Eye (tissue), 1 donor: ENCODE measurements at places on chromosomes 6 and 20.

- peak; percentile 78 for DNase-seq
Measured at GRCh38 chr20:50379049-50379990, 130.9 kb upstream of the PTPN1 start.

DNA sequence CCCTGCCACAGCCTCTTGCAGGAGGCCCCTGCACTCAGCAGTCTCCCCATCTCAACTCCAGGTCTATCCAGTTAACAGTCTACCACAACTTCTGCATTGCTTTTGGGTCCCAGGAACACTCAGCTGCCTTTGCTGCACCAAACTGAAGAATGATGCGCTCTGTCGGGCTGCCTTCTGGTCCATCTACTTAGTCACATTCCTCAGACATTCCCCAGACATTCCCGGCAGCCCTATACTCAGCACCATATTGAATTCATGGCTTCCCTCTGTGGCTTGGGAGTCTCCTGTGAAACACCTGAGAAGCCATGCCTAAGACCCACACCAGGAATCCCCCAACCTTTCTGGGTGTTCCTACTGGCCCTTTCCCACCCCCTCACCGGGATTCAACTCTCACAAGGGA is 99.6 kb upstream of the COL21A1 start:
- no peak for DNase-seq

DNA sequence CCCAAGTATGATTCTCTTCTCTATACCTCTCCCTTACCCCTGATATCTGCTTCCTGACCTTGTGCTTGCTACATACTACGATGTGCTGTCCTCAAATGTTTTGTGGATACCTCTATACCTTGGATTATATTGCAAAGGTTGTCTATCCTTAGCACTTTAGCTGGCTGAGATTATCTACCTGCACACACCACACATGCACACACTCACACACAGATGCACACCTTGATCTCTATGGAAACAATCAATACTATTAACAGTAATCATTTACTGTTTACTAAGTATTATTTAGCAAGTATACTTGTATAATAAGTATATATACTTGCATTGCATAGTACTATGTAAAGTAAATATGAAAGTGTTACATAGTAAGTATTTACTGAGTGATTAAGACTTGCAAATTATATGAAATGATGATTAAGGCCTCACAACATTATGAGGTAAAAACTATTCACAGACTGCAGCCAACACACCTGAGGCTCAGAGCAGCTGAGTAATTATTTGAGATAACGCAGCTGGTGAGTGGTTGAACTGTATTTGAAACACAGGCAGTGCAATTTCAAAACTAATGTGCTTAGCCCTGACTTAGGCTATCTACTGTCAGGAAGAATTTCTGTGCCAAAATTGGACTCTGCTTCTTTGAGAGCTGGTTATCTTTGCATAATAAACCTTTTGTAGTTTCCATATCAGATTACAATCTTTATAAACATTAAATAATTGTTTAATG is 699.9 kb downstream of the FRK start:
- no peak for DNase-seq

DNA sequence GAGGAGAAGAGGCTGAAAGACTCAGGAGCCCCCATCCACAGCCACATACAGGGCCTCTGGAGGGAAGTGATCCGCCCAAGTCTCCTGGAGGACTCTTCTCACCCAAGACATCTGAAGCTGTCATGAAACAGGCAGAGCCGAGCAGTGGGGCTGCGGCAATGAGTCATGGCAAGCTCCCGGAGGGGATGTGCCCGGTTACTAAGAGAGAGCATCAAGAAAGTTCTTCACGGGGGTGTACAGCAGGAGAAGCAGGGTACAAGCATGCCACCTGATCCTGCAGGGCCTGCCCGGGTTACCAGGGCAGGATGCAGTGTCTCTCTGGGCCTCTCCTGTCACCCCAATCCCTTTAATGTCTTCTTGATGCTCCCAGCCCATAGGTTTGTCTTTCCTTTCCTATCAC is 21.1 kb downstream of the TRIM26 start:
- DNase-seq, result no peak

DNA sequence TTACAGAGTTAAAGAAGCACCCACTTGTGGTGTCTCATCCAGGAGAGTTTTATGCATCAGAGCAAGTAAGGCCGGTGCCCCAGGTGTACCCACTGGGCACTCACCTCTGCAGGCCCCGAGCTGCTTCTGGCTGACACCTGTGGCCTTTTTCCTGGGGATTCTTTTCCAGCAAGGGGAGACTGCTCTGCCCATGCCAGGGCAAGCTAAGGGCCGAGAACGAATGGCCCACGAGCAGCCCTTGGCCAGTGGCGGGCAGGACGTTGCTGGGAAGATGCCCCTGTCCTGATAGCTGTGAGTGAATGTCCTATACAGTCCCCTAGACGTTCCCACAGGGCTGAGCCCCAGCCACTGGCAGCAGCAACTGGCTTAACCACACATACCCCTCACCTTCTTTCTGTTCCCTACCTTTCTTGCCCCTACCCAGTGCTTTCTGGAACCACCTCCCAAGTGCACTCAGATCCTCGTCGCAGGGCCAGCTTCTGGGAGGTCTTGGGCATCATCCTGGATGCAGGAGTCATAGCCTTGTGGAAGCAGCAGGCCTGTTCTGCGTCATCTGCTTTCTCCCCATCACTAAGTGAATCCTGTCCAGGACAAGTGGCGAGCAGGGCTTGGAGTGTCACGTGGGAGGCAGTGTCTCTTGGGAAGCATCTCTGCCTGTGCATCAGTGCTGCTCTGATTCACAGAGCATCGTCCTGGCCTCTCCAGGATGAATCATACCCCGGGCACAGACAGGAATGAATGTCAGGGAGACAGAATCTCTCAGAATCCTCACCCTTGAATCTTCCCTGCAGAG is 32.5 kb downstream of the SYNDIG1 start:
- DNase-seq, result peak; percentile 80

DNA sequence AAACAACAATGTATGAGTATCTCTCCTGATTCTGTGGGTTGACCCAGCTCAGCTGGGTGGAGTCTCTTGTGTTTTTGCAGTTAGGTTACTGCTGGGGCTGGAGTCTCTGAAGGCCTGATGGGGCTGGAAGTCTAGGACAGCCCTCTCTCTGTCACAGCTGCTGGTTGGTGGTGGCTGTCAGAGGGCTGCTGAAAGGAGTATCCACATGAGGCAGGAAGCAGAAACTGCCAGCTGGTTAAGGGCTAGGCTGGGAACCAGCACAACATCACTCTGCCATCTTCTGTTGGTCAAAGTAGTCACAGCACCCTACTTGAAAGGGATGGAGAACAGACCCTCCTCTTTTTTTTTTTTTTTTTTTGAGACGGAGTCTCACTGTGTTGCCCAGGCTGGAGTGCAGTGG is 10.0 kb upstream of the PACSIN1 start:
- no peak for DNase-seq

DNA sequence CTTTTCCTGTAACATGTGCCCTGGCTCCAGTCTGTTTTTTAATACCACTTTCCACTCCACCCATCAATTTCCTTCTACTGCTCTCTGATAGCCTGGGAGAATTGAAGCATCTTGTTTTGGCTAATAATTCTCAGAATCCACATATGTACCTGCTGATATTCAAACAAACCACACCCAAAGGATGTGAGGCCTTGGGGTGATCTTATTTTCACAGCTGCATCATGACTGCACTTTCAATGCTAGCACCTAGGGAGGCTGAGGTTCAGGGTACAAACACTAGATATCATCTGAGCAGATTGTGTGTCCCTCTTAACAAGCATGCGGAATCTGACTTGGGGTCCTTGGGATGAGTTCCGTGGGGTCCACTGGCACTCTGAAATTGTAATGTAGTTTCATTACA is 12.7 kb downstream of the FNDC1 start:
- DNase-seq, result no peak

- no peak for DNase-seq
Measured at GRCh38 chr6:70412252-70413113, 825 bp upstream of the FAM135A start.

DNA sequence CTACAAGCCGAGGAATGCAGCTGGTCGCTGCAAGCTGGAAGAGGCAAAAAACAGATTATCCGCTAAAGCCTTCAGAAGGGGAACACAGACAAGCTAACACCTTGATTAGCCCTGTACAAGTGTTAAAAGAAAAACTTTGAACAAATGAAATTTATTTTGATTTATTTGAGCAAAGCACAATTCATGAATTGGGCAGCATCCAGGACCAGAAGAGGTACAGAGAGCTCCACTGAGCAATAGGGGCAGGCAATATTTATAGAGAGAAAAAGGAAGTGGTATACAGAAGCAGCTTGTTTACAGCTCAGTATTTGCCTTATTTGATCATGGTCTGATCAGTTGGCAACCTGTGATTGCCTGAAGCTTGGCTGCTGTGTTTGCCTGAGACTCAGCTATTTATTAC is 17.6 kb downstream of the HLA-DOB start:
- no peak for DNase-seq

- no peak for DNase-seq
Measured at GRCh38 chr6:167090171-167090570, 32.7 kb upstream of the CCR6 start.

- DNase-seq, result peak; percentile 46
Measured at GRCh38 chr6:51513891-51514747, 573.3 kb downstream of the PKHD1 start.

- DNase-seq, result no peak
Measured at GRCh38 chr6:101663100-101663499, 269.6 kb downstream of the GRIK2 start.

DNA sequence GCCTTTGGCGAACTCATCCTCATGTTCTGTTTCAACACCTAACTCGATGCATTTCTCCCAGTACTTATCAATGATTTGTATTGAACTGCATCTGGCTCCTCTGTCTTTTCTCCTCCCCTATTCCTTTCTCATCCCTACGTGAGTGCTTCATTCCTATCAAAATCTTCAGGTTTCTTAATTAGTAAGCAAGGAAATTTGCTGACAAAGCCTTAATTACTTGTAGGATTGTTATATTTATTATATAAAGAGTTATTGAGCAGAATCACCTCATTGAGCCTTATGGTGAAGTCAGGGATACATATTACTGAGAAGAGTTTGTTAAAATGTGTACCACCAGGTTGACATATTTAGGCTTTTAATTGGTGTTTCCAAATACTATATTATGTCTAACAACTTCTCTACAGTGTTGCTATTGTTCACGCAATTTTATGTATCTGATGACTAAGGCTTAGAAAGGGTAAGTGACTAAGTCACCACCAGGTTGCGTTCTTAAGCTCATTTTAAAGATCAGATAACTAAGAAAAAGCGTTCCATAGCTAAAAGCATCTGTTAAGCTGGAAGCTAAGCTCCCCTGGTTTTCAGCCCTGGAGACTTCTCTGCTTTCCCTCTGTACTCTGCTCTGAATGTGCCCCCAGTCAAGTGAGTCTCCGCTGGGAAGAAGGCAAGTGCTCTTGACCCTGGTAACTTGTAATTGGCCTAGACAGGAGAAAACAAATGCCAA is 18.9 kb downstream of the SCGN start:
- peak; percentile 49 for DNase-seq

DNA sequence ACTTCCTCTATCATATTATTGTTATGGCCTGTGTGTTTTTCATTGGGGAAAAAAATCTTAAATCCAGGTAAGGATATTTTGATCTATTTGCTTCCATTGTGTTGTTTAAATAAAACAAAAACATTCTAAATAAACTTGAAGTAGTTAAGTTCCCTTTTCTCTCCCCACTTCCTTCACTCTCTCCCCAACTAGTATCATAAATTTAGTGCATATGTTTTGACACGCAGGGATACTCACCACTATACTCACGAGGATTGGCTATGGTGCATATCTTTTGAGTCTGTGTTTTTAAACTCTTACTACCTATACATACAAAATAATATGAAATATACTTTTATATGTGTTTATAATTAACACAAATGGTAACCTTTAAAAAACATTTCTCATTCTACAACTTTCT is 5.2 kb downstream of the TTLL9 start:
- no peak for DNase-seq

- peak; percentile 36 for DNase-seq
Measured at GRCh38 chr20:6075428-6076219, 21.8 kb upstream of the LRRN4 start.

GRCh38 chr6:169862892-169863525 is 111.6 kb downstream of the ERMARD start:
- peak; percentile 16 for DNase-seq

GRCh38 chr6:110394409-110394808 is 21.0 kb downstream of the DDO start:
- no peak for DNase-seq

DNA sequence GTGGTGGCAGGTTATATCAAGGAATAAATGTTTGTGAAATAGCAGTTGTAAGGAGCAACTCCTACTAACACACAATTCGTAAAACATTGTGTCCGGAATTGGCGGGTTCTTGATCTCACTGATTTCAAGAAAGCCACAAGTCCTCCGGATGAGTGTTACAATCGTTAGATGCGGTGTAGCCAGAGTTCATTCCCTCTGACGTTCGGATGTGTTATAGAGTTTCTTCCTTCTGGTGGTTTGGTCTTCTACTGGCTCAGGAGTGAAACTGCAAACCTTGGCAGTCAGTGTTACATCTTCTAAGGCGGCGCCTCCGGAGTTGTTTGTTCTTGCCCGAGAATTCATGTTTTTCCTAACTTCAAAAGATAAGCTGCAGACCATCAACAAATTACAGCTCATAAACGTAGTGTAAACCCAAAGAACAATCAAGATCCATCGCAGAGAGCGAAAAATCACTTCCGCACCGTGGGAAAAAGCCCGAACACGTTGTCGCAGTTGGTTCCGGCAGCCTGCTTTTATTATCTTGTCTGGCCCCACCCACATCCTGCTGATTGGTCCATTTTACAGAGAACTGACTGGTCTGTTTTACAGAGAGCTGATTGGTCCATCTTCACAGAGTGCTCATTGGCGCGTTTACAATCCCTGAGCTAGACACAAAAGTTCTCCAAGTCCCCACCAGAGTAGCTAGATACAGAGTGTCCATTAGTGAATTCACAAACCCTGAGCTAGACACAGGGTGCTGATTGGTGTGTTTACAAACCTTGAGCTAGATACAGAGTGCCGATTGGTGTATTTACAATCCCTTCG is 58.2 kb downstream of the TRIM27 start:
- peak; percentile 53 for DNase-seq

DNA sequence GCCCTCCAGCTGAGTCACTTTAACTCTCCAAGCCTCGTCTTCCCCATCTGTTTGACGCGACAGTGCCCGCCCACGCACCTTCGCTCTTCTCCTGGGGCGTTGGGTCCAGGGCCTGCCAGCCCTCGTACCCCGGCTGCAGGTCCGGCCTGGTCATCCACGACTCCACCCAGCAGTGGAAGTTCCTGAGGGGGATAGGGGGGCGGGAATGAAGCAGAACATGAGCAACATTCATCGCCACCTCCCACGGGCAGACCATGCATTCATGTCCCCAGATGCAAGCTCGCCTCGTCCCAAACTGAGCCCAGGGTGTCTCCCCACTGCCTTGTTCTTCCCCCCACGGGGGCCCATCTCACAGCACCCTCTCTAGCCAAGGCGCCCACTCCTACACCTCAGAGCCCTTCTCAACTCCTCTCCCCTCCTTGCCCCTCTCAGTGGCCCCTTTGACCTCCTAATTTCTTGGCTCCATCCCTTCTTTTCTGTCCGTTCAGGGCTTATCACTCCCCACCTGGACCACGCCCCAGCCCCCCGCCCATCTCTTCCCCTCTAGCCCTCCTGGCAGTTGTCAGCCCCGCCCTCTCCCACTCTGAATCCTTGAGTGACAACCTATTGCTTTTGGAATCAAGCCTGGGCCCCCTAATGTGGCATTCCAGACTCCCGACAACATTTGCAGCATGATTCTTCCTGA is 23.7 kb downstream of the TGM2 start:
- no peak for DNase-seq
